ENCODE measurements at places on chromosomes 7 and 10.

- DNase-seq, result no peak
Observed at GRCh38 chr7:157611341-157611740, 274.5 kb downstream of the DNAJB6 start.

GRCh38 chr7:148398844-148399365 is 191.7 kb upstream of the C7orf33 start:
- no peak for DNase-seq

DNA sequence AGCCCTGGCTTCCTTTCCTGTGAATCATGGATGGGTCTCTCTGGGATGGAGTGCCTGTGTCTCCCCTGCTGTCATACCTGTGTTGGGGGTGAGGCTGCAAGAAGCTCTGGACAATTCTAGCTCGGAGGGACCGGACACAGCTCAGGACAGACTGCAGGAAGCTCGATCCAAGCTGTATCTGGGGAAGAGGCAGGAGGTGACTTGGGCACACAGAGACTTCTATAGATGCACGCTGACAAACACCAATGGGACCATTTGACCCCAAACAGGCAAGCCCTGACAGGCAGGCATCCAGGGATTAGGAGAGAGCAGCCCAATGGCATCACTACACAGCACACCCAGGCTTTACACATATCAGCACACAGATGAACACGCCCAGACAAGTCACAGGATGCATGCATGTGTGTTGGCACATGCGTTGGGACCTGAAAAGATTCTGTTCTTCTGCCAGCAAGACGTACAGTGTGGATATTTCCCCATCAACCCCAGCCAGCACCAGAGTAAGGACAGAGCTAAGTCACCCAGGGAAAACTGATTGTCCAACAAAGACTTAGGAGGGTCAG is 4.5 kb downstream of the LLCFC1 start:
- no peak for DNase-seq

DNA sequence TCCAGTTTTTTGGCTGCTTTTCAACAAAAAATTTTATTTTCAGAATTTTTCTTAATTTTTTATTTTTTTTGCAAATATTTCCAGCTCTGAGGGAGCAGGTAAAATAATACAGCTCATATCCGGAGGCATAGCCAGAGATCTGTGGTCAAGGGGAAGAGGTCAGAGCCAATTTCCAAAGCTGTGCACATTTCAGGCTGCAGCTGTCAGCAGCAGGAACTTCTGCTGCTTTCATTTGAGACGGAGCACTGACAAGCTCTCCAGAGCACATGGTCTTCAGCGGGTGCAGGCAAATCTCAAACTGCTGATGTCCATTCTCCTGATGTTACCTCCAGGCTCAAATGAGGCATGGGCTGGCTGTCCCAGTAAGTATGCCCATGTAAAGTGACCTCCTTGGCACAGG is 31.1 kb downstream of the SLC26A4 start:
- DNase-seq, result no peak

- DNase-seq, result no peak
Observed at GRCh38 chr10:38045129-38045528, 34.7 kb downstream of the ZNF33A start.

GRCh38 chr7:100016215-100016901 is 962 bp downstream of the ZKSCAN1 start:
- DNase-seq, result no peak

DNA sequence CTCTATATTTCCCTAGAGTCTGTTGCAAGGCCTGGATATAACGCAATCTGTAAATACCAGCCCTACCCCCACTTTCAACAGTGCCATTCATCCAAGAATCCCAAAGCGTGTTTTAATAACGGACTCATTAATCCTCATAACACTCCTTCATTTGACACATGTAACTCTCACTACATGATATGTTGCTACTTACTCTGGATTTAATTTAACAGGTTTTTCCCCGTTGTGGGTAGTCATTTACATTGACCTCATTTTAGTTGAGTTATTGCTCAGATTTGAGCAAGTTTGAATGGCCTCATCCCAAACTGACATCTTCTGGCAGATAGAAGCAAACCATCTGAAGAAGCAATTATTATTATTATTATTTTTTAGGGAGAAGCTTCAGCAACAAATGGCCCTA is 125.4 kb upstream of the NPVF start:
- DNase-seq, result no peak

- no peak for DNase-seq
Observed at GRCh38 chr7:17009007-17009719, 127.4 kb upstream of the AGR3 start.

- no peak for DNase-seq
Observed at GRCh38 chr7:120303105-120303504, 30.1 kb downstream of the KCND2 start.

GRCh38 chr7:121605317-121605680 is 209.2 kb upstream of the FAM3C start:
- DNase-seq, result peak; percentile 19

GRCh38 chr7:119908948-119909347 is 364.0 kb upstream of the KCND2 start:
- DNase-seq, result no peak

DNA sequence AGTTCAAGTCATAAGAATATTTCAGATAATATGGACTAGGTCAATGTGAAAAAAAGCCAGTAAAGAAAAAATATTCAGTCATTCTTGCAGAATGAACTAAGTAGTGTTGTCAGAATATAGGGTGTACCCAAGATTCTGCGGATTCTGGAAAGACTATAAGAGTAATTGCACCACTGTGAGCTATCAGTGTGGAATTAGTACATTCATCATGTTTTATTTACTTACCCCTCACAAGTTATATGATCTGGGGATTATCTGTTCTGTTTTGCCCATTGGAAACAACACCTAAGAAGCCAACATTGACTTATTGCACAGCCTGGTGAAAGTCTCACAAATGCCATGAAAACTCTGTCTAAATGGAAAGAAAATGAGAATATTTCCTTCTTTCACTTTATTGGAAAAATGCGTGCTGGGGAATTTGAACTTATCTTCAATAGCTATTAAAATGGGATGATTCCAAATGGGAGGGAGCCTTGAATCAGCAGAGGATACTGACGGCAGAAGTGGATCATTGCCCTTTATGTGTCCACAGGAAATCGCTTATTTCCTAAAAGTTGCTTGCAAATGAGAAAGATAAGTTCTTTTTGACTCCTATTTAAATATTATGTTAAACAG is 563.3 kb upstream of the POM121L12 start:
- DNase-seq, result no peak

GRCh38 chr10:108808228-108808627 is 1115.1 kb downstream of the XPNPEP1 start:
- no peak for DNase-seq

GRCh38 chr7:107236862-107237261 is 68.1 kb downstream of the HBP1 start:
- no peak for DNase-seq

GRCh38 chr10:98260752-98261151 is 7.2 kb downstream of the LOXL4 start:
- no peak for DNase-seq

GRCh38 chr10:11161910-11162309 is 144.2 kb downstream of the CELF2 start:
- DNase-seq, result no peak

DNA sequence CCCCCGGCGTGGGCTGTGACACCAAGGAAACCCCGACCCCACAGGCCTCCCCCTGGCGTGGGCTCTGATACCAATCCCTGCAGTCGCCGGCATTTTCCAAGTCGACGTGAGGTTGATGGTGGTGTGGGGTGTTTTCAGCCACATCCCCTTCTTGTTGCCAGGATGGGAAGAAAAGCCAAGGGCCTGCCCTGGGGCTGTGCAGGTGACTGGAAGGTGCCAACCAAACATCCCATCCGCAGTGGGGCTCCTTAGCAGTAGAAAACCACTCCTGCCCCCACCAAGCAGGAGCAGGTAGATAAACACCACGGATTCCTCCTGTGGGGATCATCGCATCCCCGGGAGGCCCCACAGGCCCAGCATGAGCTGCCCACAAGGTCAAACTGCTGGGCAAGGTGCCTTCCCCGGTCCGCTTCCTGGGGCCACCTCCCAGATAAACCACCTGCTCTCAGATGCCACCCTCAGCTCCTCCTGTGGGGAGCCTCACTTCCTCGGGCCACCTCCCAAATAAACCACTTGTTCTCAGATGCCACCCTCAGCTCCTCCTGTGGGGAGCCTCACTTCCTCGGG is 88.5 kb upstream of the DIP2C start:
- no peak for DNase-seq

DNA sequence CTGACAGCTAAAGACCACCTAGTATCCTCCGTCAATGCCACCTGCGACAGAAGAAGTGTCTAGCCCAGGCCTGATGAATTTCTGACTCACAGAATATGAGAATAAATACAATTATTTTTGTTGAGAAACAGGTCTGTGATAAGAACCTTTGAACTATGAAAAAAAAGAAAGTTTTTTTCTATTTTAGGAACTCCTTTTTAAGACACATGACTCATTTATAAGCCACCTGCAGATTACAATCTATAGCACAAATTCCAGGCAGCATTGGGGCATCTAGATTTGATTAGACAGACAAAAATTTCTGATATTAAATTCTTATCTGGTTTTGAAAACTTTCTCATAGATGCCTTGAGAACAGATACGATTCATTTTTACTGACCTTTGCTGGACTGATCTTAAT is 256.7 kb upstream of the LYZL1 start:
- no peak for DNase-seq

DNA sequence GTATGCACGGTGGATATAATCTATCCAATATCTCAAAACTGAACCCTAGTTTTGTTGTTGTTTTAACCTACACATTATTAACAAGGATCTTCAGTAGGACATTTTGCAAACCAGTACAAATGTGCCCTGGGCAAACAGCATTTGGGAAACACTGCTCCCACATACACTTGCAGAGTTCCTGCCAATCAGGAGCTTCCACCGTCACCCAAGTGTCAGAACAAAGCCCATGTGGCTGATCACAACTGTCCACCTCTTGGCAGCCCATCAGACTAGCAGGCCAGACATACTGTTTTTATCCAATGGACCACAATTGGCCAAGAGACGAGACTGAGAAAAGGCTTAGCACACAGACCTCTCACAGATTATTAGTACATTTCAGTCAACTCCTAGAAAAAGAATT is 200.4 kb downstream of the FAM107B start:
- no peak for DNase-seq
